ENCODE measurements at places on chromosomes 1 and 21. TPM values are rescaled to one million over a fixed set of nuclear protein-coding genes. Genes with fewer than 3 reads are reported as not detected.

Gene FAM43B
- total RNA-seq, result not detected

Gene LCE2A
- total RNA-seq, result not detected

Gene UTS2
- total RNA-seq, result not detected

DNA sequence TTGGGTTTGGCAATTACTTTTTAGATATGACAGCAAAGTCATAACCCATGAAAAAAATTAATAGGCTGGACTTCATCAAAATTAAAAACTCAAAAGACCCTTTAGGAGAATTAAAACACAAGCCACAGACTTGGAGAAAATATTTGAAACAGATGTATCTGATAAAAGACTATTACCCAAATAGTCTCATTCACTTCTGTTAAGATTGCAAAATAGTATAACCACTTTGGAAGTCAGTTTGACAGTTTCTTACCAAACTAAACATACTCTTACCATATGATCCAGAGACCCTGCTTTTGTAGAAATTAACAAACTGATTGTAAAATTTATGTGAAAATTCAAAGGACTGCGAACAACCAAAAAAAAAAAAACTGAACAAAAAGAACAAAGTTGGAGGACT lies 32.5 kb upstream of the SLC44A3 start:
- H3K4me3 ChIP-seq, result no peak overlapping the region
- no peaks in the 10 kb centered on the region for H3K36me3 ChIP-seq
- H3K27ac ChIP-seq, result no peak overlapping the region
- H3K27me3 ChIP-seq, result peaks cover 12% of the 10 kb centered on the region
- peaks cover 10% of the 10 kb centered on the region for H3K4me1 ChIP-seq
- DNase-seq, result no peak

DNA sequence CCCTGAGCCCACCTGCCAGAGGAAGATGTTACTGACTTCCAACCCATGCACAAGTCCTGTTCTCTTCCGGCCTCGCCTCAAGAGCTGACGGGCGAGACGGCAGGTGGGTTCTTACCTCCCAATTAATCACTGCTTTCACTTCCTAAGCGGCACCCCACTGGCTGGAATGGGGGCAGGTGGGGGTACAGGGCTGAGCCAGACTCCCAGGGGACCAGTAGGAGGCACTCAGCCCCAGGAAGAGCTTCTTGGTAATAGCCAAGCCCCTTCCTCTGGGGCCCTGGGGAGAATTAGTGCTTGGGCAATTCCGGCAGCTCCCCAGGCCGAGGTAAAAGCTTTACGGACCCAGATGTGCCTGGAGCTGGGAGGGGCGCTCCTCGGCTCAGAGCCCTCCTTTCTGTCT lies 9.7 kb downstream of the CNTN2 start:
- no peak for DNase-seq
- no peak overlapping the region for H3K27ac ChIP-seq
- no peaks in the 10 kb centered on the region for H3K4me1 ChIP-seq
- no peaks in the 10 kb centered on the region for H3K27me3 ChIP-seq

GRCh38 chr1:205168291-205168690 lies 43.2 kb downstream of the DSTYK start:
- peaks cover 21% of the 10 kb centered on the region for H3K36me3 ChIP-seq
- H3K4me3 ChIP-seq, result no peak overlapping the region
- DNase-seq, result no peak
- no peaks in the 10 kb centered on the region for H3K27me3 ChIP-seq
- peaks cover 41% of the 10 kb centered on the region for H3K4me1 ChIP-seq

GRCh38 chr21:14300074-14300473 lies 82.9 kb downstream of the HSPA13 start:
- no peak overlapping the region for H3K27ac ChIP-seq
- no peak overlapping the region for H3K4me3 ChIP-seq
- no peak for DNase-seq
- no peaks in the 10 kb centered on the region for H3K27me3 ChIP-seq
- no peaks in the 10 kb centered on the region for H3K36me3 ChIP-seq
- H3K4me1 ChIP-seq, result no peaks in the 10 kb centered on the region

DNA sequence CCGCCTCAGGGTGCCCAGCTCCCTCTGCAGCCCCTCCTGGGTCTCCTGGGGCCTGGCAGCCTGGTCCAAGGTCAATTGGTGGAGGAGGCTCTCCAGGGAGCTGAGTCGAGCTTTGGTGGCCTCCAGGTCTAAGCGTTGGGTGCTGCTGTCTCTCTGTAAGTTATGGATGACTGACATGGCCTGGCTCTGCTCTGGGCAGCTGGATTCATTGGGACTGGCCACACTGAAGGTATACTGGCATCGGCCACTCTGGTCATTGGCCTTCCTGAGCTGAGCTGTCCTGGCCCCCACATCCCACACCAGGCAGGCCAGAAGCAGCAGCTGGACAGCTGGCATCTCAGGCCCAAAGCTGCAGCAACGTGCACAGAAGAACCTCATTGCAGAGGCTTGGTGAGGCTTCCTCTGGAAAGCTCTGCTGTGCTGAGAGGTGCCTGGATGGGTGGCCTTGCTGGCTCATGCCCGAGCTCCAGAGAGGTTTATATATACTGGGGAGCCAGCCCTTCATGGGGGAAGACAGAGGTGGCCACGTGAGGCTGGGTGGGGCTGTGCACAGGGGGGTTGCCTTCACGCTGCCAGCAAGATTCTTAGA lies at the start of gene MYOC:
Gene MYOC, minus strand, starts transcription at position 455 of the 589 bp plus-strand sequence. Its CDS starts 77 bp downstream, at position 378.
- H3K27me3 ChIP-seq, result peaks cover 24% of the 10 kb centered on the region
- no peaks in the 10 kb centered on the region for H3K36me3 ChIP-seq
- no peak for DNase-seq
- H3K4me1 ChIP-seq, result peaks cover 11% of the 10 kb centered on the region
- H3K4me3 ChIP-seq, result no peak within 1 kb of the TSS

DNA sequence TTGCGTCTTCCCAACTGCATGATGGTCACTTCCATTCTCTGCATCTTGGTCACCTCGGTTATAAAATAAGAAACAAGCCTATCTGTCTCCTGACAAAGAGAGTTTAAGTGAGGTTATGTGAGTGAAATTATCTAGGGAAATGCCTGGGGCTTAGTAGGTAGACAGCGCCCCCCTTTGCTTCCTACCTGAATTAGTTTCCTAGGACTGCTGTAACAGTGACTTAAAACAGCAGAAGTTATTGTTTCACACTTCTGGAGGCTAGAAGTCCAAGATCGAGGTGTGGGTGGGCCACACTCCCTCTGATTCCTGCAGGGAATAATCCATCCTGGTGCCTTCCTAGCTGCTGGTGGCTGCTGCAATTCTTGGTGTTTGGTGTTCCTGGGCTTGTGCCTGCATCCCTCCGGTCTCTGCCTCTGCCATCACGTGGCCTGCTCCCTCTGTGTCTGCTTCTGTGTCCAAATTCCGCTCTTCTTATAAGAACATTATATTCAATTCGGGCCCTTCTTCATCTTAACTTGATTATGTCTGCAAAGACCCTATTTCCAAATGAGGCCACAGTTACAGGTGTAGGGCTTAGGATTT lies 92.6 kb downstream of the IGSF21 start:
- DNase-seq, result no peak
- H3K4me3 ChIP-seq, result no peak overlapping the region
- peaks cover 26% of the 10 kb centered on the region for H3K27me3 ChIP-seq
- no peaks in the 10 kb centered on the region for H3K36me3 ChIP-seq

All from activated T-cell treated with anti-CD3 and anti-CD28 coated beads, Interleukin-2, amount 50 U/mL, for 72 hours (primary cell).